ENCODE measurements at places on chromosomes 2 and 18.

- DNase-seq, result no peak
Observed at GRCh38 chr2:241967467-241968144, 98.1 kb downstream of the RTP5 start.

- DNase-seq, result no peak
Observed at GRCh38 chr18:51614033-51614432, 416.6 kb upstream of the MEX3C start.

GRCh38 chr2:169683054-169683424 lies 11.2 kb downstream of the CFAP210 start:
- no peak for DNase-seq

DNA sequence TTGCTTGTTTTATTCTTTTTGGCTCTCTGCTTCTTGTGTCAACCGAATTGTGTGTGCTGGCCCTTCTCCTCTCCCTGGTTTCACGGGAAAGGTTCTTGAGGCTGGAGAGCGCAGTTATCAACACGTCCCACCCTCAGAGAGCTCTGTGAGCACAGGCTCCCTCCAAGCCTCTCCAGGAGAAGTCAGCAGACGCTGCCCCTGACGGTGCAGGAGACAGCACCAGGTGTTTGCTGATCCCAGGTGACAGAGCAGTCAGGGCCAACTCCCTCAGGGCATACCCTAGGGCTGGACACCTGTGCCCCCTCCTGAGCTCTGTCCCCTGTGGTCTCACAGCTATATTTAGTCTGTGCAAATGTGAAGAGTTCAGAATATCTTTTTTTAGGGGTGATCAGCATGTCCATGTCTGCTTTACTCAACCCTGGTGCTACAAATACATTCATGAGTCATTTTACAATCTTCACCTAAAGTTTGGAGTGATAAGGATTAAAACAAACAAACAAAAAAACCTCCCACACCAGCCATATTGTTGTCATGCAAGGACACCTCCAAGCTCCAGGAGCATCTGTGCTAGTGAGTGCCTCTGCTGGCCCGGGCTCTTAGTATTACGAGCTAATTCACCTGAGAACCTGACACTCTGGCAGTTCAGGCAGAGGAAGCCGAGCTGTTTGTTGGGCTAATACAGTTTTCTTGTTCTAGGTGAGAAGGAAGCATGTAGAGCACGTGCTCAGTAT lies 65.9 kb upstream of the TMEM200C start:
- DNase-seq, result no peak

DNA sequence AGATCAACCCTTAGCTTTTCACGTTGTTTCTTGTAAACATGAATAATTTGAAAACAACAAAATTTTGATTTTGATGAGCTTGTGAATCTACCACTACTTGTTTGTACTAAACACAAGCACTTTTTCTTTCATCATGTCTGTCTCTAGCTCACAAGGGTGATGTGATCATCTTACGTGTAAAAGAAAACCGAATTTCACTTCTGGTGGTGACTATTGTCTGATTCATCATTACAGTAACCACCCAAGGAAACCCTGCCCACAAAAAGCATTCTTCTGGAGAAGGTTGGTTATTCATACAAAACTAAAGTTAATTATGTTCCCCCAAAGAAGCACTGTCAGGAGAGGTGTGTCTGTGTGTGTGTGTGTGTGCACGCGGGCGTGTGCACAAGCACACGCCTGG lies 285.4 kb downstream of the ZNF516 start:
- DNase-seq, result no peak

- no peak for DNase-seq
Observed at GRCh38 chr2:99217929-99218501, 37.0 kb downstream of the MRPL30 start.

GRCh38 chr2:218555527-218555926 lies 12.6 kb downstream of the USP37 start:
- no peak for DNase-seq

- DNase-seq, result no peak
Observed at GRCh38 chr2:239488125-239488524, 87.3 kb upstream of the HDAC4 start.

DNA sequence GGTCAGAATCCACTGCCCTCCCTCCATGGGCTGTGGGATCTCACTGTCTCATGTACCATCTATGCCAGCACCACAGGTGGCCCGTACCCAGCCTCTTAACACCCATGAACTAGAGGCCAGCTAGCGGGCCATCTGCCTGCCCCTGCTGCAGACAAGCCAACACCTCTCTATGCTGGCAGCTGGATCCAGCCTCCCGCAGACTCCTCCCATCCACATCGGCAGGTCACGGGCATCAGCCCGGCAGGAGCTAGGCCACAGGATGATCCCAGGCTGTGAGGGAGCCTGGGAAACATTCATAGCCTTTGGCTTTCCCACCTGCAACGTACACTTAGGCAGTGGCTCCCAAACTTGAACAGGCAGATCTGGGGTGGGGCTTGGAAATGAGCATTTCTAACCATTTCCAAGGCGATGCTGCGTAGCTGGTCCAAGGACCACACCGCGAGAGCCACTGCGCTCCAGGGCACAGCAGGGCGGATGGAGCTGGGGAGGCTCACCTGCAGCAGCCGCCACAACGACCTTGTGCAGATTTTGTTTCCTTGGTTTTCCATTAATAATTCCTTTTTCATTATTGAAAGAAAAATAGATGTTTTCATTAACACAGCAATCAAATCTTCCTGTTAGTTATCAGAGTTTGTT lies 114.7 kb downstream of the KCNF1 start:
- no peak for DNase-seq

GRCh38 chr2:30865892-30866681 lies 58.8 kb upstream of the CAPN13 start:
- DNase-seq, result no peak

GRCh38 chr2:132776287-132776686 lies 106.3 kb upstream of the LYPD1 start:
- no peak for DNase-seq

DNA sequence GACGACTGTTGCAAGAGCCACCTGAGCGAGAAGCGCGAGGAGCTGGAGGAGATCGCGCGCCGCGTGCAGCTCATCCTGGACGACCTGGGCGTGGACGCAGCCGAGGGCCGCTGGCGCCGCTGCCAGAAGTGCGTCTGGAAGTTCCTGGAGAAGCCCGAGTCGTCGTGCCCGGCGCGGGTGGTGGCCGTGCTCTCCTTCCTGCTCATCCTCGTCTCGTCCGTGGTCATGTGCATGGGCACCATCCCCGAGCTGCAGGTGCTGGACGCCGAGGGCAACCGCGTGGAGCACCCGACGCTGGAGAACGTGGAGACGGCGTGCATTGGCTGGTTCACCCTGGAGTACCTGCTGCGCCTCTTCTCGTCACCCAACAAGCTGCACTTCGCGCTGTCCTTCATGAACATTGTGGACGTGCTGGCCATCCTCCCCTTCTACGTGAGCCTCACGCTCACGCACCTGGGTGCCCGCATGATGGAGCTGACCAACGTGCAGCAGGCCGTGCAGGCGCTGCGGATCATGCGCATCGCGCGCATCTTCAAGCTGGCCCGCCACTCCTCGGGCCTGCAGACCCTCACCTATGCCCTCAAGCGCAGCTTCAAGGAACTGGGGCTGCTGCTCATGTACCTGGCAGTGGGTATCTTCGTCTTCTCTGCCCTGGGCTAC lies 1.2 kb downstream of the KCNF1 start:
- no peak for DNase-seq

- no peak for DNase-seq
Observed at GRCh38 chr2:101623031-101623521, 74.4 kb upstream of the MAP4K4 start.

GRCh38 chr2:61178603-61179545 lies 16.9 kb downstream of the C2orf74 start:
- no peak for DNase-seq

- DNase-seq, result no peak
Observed at GRCh38 chr18:55096263-55096951, 137.1 kb upstream of the CCDC68 start.

- no peak for DNase-seq
Observed at GRCh38 chr2:69641887-69642708, 1.4 kb downstream of the AAK1 start.

DNA sequence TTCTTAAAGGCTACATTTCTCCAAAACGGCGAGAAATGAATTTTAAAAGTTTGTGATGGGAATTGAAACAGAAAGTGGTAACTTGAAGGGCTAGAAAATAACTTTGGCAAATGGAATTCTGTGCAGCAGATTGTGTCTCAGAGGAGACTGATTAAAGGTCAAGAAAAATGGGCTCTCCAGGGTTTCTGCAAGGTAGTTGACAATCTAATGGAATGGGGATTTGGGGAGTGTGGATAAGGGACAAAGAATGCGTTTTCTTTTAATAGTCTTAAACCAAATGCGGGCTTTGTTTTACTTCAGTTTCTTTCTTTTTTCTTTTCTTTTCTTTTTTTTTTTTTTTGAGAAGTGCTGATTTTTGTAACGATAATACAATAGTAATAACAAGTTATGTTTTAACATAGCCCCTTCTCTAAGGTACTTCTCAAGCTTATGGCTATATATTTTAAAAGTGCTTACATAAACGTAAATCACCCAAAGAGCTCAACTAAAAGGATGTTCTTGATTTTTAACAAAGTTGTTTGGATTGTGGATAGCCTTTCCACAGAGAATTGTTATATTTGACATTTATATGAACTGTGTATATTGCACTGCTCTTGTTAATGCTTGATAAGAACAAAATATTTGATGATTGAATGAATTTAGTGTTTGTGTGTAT lies 36.6 kb downstream of the CAMKMT start:
- no peak for DNase-seq

DNA sequence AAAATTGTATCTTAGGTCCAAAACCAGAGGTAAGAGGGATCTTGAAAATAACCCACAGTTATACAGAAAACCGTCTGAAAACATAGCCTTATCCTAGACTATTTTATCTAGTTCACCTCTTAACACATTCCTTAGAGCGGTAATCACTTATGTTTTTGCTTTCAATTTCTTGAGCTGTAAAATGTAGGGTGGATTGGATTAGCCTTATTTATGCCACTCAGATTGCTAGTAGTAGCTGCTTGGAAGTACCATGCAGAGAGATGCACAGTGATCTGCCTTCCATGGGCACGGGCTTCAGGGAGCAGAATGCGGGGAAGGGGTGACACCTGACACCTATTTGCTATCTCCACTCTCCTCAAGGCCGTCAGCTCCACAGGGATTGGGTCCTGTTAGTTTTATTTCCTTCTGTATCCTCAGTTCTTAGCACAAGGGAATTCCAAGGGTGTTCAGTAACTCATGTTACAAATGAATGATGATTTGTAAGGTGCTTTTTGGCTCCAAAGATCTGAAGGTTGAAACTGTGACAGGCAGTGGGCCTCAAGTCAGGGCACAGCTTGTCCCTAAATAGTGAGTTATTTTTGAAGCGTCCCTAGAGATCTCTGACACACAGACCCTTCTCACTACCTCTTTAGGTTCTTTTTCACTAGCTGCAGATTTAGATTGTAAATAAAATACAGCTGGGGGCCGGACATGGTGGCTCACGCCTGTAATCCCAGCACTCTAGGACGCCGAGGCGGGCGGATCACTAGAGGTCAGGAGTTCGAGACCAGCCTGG lies 64.0 kb upstream of the PMAIP1 start:
- no peak for DNase-seq
